ENCODE measurements at places on chromosomes 7 and 10.

- DNase-seq = no peak
Observed at GRCh38 chr7:30562498-30562897, 32.2 kb upstream of the GARS1 start.

DNA sequence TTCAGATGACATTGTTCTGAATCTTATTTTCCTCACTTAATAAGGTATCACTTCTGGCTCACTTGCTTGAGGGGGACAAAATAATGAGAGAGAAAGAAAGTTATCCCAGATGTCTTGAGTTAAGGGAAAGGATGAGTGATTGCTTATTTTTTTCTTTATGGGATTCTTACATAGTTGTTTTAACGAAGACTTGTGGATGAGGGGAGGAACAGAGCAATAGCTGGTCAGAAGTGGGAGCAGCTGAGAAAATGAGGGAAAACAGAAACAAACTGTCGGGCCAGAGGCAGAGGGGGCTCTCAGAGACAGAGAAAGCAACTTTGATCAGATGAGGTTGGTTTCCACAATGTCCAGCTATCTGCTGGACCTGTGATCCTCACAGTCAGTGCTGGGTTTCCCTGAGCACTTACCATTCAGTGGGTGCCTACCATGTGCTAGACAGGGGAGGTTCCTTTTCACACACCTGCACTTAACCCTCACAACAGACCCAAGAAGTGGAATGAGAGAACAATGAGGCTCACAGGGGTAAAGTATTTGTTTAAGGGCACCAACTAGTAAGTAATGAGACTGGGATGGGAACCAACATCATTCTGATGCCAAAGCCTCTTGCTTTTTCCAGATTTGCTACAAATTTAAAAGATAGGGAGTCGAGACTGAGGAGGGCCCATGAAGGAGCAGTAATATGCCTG lies 64.2 kb downstream of the BICC1 start:
- DNase-seq = no peak

DNA sequence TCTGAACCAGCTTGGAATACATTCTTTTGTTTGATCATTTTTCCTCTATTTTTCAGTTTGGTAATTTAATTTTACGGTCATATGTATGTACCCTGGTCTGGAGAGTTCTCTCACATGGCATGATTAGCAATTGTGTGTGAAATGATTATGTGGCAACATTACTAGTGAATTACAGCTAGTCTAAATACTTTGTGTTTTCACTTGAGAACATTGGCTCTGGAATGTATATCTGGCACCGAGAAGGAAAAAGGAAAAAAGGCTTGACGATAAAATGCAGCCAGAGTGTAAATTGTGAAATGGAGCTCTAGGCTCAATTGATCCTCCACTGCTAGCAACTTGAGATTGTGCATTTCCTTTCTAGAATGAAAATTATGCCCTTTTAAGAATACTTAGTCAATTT lies 397.2 kb downstream of the EXOC4 start:
- no peak for DNase-seq

DNA sequence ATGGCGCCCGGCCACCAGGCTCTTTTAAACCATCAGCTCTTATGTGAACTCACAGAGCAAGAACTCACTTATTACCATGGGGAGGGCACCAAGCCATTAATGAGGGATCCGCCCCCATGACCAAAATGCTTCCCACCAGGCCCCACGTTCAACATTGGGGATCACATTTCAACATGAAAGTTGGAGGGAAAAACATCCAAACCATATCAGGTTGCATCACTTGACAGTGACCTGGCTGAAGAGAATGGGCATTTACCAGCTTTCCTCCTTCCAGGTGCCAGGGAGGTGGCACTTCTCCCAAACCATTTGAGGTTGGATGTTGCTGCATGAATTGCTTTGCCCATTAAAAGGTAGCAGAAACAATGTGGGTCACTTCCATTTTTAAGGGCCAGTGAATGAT lies 115.6 kb upstream of the TNS3 start:
- DNase-seq = no peak

DNA sequence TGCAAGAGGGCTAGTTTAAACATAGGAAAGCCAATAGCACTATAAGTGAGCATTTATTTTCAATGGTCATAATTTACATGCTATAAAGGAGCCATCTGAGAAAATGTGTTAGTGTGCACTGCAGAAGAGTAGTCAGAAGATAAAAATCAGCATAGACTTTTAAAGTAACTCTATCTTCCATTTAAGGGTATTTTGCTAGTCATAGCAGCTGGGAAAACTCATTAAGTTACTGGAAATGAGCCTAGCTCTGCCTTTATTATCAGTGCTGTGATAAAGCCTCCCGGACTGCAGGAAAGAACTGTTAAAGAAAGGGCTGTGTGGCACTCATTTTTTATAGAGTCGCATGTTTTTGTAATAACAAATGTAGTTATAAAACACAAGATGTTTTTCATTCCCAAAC lies 825.8 kb upstream of the POM121L12 start:
- DNase-seq = no peak

GRCh38 chr7:118169146-118169545 lies 14.8 kb upstream of the LSM8 start:
- DNase-seq = no peak

Data from neuronal stem cell (in vitro differentiated cells).